Heart right ventricle (tissue), 16 donors: ENCODE measurements at places on chromosomes 11 and 22.

DNA sequence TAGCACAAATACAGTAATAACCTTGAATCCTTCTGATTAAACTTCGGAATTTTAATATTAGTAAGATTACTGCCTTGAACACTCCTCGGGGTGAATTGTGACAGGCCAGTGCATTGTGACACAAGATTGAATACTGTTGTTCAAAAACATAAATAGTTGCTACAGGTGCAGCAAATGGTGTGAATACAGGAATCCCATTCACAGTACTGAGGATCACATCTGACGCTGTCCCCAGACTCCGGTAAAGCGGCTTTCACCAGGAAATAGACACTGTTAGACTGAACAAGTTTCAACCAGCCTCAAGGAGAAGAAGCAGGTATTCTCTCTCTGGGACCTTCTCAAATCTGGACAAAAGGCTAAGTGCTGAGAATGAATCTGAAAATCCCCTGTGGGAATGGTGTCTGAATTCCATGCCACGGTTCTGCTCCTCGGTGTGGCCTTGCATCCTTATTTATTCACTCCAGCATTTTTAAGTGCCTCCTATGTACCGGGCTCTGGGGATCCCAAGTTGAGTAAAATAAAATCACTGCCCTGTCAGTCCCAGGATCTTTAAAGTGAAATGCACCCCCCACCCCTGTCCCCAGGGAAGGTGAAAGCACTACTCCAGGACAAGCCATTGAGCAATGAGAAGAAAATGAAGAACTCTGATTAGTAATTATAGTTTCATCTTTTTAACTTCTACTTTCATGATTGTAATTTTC is 3.4 kb downstream of the LGR4 start:
- no peaks in the 10 kb centered on the region for H3K27me3 ChIP-seq
- peak overlapping the region; percentile 97 for H3K4me3 ChIP-seq
- H3K4me1 ChIP-seq = peaks cover 20% of the 10 kb centered on the region
- no peak for DNase-seq

DNA sequence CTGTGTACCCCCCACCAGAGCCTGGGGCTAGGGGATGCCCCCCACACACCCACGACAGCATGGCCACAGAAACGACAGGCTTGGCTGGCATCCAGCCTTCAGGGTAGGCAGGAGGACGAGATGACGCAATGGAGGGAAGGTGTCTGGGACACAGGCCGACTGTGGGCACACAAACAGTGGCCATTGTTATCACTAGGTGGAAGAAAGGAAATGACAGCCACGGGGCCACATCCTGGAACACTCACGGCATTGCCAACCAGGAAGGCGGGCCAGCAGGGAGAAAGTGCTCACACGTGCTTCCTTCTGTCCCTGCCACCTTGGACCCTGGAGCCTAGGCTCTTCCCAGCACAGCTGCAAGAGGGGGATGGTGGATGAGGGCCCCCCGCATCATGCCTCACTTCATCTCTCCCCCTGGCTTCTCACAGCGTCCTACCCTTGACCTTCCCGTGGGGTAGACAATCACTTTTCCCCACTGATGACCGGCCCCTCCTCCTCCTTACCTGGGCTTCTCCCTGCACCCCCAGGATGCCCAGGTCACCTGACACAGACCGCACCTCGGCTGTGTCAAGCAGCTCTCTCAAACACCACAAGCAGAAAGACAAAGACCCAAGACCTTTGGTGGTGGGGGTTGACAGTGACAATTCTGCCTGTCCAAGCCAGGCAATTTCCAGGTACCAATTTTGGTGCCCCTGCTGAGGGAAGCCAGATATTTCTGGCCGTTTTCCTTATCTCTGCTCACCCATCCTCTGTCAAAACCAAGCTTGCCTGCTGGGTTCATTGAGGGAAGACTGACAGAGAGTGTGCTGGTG is 8.6 kb downstream of the PLA2G6 start:
- H3K36me3 ChIP-seq = no peaks in the 10 kb centered on the region
- no peak overlapping the region for H3K4me3 ChIP-seq
- peak; percentile 73 for DNase-seq
- peaks cover 25% of the 10 kb centered on the region for H3K4me1 ChIP-seq
- no peaks in the 10 kb centered on the region for H3K27me3 ChIP-seq

DNA sequence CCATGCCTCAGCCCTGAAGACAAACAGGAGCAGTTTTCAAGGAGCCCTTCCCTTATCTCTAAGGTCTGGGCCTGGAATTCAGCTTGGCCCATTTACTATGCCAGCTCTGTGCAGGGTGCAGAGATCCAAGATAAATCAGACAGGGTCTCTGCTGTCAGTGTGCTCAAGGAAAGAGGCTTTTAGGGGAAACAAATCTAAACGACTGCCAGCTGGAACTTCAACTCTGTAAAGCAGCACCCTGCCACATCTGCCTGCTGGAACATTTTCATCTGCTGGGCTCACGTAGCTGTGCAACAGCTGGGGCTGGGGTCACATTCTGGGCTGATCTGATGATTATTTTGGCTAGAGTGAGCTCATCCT is 19.8 kb upstream of the EHF start:
- H3K4me1 ChIP-seq = no peaks in the 10 kb centered on the region
- H3K27me3 ChIP-seq = no peaks in the 10 kb centered on the region
- H3K4me3 ChIP-seq = no peak overlapping the region
- no peak overlapping the region for H3K27ac ChIP-seq
- no peaks in the 10 kb centered on the region for H3K36me3 ChIP-seq
- DNase-seq = no peak

- no peak overlapping the region for H3K27ac ChIP-seq
- no peaks in the 10 kb centered on the region for H3K4me1 ChIP-seq
- no peak for DNase-seq
- no peaks in the 10 kb centered on the region for H3K27me3 ChIP-seq
Measured at GRCh38 chr22:46399251-46400024, 63.9 kb downstream of the TRMU start.

GRCh38 chr11:64905516-64906313 is 11.3 kb downstream of the ATG2A start:
- H3K4me1 ChIP-seq = no peaks in the 10 kb centered on the region
- peaks cover 64% of the 10 kb centered on the region for H3K36me3 ChIP-seq
- DNase-seq = no peak
- no peak overlapping the region for H3K4me3 ChIP-seq
- no peaks in the 10 kb centered on the region for H3K27me3 ChIP-seq

GRCh38 chr11:44120169-44120568 is 24.7 kb downstream of the EXT2 start:
- no peak overlapping the region for H3K4me3 ChIP-seq
- H3K27me3 ChIP-seq = no peaks in the 10 kb centered on the region
- DNase-seq = no peak
- no peak overlapping the region for H3K27ac ChIP-seq
- H3K4me1 ChIP-seq = peaks cover 38% of the 10 kb centered on the region
- H3K36me3 ChIP-seq = peaks cover 66% of the 10 kb centered on the region

- no peaks in the 10 kb centered on the region for H3K4me1 ChIP-seq
- H3K36me3 ChIP-seq = no peaks in the 10 kb centered on the region
- H3K27ac ChIP-seq = no peak overlapping the region
- no peak overlapping the region for H3K4me3 ChIP-seq
Measured at GRCh38 chr22:32897400-32897799, 95.9 kb downstream of the TIMP3 start.

GRCh38 chr11:103735497-103736032 is 300.9 kb upstream of the DDI1 start:
- H3K36me3 ChIP-seq = no peaks in the 10 kb centered on the region
- DNase-seq = no peak
- no peaks in the 10 kb centered on the region for H3K27me3 ChIP-seq
- no peaks in the 10 kb centered on the region for H3K4me1 ChIP-seq
- peak overlapping the region; percentile 83 for H3K27ac ChIP-seq

- no peak overlapping the region for H3K4me3 ChIP-seq
- H3K4me1 ChIP-seq = peaks cover 5% of the 10 kb centered on the region
- H3K36me3 ChIP-seq = no peaks in the 10 kb centered on the region
- DNase-seq = no peak
- H3K27me3 ChIP-seq = no peaks in the 10 kb centered on the region
- H3K27ac ChIP-seq = no peak overlapping the region
Measured at GRCh38 chr11:128151780-128152179, 435.6 kb downstream of the ETS1 start.
